ENCODE measurements at places on chromosomes 1 and 21. TPM values are rescaled to one million over a fixed set of nuclear protein-coding genes. Genes with fewer than 3 reads are reported as not detected.

DNA sequence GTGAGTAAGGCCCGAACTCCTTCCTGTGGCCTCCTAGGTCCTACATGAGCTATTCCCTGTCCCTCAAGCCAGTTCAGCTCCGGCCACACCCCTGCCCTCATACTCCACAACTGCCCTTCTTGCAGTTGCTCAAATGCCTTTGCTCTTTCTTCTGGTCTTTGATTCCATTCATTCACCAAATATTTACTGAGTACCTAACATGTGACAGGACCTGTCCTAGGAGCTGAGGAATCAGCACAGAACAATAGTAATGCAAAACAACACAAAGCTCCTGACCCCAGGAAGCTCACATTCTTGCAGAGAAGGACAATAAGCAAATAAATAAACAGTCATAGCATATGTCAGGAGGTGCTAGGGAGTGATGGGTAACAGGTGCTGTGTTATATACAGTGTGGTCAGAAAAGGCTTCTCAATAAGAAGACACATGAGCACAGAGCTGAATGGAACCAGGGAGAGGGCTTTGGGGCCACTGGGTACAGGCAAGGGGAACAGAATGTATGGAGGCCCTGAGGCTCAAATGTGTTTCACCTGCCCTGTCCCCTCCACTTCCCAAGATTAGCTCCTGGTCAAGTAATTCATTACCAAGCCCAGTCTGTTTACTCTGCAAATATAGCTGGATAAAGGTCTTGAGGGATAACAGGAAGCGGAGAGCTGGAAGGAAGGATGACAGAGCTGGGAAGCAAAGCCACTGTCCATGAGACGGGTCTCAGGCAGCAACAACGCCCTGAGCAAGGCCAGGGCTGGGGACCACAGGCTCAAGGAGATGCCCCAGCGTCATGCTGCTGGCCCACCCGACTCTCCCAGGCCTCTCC is 145.1 kb downstream of the CSMD2 start:
- no peak for DNase-seq

DNA sequence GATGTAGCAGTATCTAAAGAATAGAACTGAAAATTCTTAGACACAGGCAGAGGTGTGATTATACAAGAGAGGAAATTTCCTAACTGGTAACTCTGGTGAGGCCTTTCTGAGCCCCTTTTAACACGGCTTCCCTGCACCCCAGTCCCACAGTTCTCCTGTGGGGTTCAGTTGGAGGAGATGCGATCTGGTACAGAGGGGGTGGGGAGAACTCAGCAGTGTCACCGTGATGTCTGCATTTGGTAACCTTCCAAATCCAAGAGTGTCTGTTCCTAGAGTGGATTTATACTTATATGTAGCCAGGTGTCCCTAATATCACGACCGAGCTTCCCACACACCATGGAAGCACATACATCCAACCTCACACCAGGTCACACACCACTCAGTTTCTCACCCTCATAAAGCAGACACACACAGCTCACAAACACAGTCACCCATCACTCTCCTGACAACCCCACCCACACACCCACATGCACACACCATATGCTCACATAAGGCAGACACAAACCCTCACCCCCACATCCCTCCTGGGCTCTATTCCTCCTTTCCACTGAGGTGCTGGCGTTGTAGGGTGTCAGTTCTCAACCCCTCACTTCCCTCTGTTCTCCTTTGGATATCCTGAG is 48.5 kb downstream of the RHBG start:
- no peak for DNase-seq

DNA sequence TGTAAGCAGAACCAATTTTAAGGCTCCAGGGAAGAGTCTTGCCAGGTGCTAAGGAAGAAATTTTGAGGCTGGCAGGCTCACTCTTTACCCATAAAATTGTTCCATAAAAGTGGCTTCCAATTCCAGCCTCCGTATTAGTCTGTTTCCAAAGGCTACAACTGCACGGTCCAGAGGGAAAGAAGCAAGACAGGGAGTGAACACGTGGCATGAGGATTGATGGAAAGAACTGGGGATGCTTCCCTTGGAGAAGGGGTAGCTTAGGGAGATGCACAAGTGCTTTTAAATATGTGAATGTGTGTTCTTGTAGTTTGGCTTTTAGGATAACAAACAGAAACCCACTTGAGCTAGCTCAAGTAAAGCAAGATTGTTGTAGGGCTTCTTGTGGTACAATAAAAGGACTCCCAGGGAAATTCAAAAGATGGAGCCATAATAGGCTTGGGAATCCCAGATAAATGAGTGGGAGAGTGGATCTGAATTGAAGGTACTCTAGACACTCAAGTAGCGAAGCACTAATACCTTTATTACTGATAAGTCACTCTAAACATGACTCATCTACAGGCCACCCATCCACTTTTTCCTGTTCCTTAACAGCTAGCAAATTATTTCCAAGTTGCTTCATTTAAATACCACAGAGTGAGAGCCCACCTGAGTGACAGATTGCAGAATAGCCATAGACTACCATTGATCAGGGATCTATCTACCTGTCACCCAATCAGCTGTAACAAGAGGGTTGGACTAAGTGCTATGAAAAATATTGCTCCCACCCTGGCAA is 34.8 kb upstream of the NPL start:
- no peak for DNase-seq

DNA sequence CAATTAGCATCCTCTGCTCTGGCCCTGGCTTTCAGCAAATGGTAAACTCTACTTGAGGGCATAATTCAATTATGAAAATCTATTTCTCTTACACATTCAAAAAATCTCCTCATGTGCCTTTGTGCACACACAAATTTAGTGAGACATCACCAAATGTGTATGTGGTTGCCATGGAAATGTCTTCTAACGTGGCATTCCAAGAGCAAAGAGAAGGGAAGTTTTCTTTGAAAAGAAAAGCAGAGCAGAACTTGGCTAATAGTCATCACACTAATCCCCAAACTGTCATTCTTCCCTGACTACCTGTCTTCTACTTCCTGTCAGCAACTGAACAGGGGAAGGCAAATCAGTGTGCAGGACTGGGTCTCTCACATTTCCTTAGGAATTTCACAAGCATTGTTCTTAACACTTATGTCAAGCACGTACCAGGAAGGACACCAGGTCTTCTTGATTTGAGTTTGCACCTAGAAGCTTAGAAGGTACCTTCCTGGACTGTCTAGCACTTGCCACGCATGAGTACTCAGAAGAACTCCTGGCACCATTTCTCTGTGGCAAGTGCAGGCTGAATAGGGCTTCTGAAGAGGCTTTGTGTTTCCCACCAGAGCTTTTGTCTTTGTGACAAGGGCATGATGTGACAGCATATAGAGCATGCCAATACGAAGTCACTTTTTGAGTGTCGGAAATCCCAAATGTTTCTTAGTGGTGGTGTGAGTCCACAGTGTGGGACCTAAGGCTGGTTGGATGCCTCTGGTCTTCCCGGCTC is 32.3 kb downstream of the MAN1C1 start:
- DNase-seq: no peak

DNA sequence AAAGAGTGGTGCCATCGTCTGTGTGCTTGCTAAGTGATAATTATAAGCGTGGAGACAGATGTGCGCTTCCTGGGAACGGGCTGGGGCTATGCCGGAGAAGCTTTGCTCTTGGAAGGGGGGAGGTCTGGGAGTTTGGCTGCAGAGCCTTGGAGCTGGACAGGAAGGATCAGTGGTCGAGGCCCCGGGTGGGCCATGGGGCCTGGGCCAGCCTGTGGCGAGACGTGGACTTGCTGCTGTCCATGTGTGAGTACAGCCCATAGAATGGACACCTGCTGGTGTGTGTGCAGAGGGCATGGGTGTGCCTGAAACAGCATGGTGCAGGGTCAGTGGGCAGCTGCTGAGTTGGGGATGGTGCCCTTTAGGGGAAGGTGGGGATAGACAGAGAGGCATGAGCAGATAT is 121.3 kb downstream of the PCBP3 start:
- DNase-seq: no peak

GRCh38 chr1:220803401-220804201 is 16.9 kb downstream of the MTARC1 start:
- no peak for DNase-seq

DNA sequence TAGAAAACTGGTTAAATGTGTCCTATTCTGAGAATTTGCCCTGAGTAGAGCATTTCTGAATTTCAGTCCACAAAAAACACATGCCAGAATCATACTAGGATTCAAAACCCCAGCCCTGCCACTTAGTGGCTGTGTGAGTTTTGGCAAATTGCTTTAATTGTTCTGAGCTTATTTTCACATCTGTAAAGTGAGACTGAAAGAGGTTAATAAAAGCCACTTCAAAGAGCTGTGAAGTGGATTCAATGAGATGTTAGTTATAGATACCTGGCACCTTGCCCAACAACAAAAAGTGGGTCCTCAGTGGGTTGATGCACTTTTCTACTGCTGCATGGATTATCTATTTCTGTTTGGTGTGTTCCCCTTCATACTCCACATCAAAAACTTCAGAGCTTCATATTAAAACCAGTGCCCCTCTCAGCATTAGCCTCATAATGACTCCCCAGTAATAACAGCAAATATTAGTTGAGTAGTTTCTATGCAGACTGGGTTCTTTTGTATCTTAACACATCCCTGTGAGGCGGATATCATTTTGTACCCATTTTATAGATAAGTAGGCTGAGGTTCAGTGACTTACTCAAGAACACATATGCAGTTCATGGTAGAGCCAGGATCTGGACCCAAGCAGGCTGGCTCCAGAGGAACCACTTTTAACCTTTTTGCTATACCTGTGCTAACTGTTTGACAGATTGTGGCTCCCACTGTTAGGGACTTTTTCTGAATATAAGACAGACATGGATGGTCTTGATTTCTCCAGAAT is 14.2 kb upstream of the ADORA3 start:
- DNase-seq: no peak

DNA sequence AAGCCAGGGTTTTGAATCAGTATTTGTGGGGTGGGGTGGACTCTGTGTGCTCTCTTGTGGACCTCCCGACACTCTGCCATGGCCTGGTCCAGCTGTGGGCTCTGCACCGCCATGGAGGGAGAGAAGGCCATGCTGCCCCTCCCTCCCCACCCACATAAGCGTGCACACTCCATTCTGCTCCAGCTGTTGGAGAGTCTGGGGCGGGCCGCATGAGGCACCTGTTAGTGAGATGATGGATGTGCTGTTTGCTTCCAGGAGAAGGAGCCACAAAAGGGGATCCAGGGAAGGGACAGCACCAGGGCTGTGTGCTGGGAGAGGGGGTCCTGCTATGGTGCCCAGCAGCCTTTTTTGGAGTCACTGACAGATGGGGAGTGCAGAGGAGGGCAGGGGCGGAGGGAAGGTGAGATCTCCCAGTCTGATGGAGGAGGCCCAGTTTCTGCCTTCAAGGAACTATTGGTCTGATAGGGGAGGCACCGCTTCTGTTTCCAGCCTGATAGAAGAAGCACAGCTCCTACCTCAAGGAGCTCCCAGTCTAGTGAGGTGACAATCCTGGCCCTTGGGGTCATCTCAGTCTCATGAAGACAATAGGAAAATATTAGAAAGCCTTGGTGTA is 101.5 kb downstream of the ACTL8 start:
- DNase-seq: no peak

- DNase-seq: no peak
Measured at GRCh38 chr1:4408380-4408779, 246.0 kb upstream of the AJAP1 start.

GRCh38 chr1:109664671-109665070 is 3.2 kb upstream of the GSTM2 start:
- DNase-seq: no peak

DNA sequence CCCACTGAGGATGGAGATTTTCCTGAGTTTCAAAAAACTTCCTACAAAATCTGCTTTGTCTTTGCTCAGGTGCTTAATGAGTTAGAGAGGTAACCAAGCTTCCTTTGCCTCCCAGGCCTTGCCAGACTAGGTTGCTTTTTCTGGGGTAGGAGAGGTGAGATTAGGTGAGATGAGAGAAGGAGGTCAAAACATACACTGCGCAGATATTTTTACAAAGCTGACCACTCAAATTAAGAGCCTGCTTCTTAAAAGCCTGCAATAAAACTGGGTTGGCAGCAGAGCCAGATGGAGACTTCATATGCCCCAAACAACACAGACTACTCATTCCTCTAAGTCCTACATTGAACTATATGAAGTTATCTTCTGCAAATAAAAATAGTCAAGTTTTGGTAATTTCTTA is 352.5 kb downstream of the NUF2 start:
- DNase-seq: no peak

- no peak for DNase-seq
Measured at GRCh38 chr1:244448279-244449036, 3.3 kb downstream of the ADSS2 start.

DNA sequence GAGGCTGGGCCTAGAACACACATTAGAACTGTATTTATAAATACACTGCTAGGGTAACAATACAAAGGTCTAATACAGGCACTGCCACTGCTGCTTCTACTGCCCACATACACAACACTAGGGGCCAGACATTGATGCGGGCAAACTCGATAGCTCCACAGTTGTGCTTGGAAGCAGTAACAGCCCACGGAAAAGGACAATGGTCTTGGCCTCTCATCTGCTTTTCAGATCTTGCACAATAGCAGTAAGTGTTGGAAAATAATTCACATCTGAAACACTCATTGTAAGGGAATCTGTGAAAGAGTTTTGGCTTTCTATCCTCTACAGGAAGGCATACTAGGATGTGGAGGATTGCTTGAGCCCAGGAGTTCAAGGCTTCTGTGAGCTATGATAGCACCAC is 6.9 kb upstream of the SPOCD1 start:
- DNase-seq: no peak

GRCh38 chr1:210049616-210050015 is 111.6 kb downstream of the SYT14 start:
- DNase-seq: no peak

DNA sequence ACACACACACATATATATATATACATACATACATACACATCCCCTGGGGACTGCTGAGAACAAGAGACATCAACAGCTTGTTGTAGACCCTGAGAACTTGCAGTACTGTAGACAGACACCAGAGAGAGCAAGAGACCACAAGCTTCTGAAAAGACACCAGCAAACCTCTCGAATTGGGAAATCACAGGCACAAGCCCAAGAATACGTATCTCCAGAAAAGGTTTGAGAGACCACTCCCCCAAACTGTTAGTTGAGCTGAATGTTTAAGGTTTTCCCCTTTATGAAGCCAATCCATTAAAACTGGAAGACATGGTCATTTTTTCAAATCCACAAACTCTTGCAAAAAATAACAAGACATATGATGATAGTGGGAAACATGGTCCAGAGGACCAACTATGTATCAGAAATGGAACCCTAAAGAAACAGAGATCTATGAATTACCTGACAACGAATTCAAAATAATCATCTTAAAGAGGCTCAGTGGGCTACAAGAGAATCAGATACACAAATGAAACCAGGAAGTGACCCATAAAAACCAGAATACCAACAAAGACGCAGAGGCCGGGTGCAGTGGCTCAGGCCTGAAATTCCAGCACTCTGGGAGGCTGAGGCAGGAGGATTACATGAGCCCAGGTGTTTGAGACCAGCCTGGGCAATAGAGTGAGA is 45.1 kb downstream of the SLC2A1 start:
- DNase-seq: no peak

CLCNKB gene
- total RNA-seq: 0.35 TPM

APOBEC4 gene
- total RNA-seq: not detected

TMCO1 gene
- 78.6 TPM for total RNA-seq

ANKRD65 gene
- total RNA-seq: 21.5 TPM

SH2D5 gene
- total RNA-seq: 0.52 TPM

SAMD13 gene
- total RNA-seq: 1.6 TPM
